KBM-7 (cell line): ENCODE measurements at places on chromosomes 13 and 19.

- DNase-seq, result no peak
These were observed 4.7 kb upstream of the MVB12A start for GRCh38 chr19:17415121-17415520.

DNA sequence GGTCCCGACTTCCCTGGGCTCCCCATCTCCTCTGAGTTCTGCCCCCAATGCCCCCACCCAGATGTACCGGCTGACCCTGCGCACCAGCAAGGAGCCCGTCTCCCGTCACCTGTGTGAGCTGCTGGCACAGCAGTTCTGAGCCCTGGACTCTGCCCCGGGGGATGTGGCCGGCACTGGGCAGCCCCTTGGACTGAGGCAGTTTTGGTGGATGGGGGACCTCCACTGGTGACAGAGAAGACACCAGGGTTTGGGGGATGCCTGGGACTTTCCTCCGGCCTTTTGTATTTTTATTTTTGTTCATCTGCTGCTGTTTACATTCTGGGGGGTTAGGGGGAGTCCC, 6.5 kb downstream of the FUZ start:
- DNase-seq, result no peak

- DNase-seq, result no peak
These were observed 3.4 kb downstream of the CACNG6 start for GRCh38 chr19:53994811-53995210.

DNA sequence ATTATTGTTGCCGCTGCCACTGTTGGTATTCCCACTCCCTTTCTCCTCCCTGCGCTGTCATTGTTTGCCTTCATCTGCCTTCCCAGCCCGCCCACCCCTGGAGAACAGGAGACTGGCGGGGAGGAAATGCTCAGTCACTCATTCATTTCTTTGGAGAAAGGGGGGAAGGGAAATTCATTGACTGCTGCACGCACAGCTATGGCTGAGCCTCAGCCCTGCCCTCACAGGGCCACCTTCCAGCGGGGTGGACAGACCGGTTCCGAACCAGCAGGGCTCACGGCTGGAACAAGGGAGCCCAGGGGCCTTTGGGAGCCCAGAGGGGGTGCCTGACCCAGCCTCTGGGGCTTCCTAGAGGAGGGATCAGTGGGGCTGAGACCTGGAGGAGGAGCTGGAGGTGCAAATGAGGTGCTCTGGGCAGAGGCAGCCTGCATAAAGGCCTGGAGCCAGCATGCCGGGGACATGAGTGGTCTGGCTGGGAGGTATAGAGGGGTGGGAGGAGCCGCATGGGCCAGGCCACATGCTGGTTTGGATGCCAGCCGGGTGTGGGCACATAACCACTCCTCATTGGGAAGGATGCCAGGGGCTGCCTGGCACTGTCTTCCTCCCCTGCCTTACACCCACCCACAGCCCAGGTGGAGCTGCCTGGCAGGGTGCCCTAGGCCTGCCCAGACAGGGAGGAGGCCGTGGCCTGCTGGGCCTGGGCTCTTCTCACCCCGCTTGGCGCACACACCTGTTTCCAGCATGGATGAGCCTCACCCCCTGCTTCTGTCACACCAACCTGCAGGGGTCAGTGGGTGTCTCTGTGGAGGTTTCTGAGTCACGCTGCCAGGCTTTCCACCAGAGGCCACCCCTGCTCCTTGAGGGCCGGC, 26.8 kb downstream of the PPP5C start:
- DNase-seq, result no peak

DNA sequence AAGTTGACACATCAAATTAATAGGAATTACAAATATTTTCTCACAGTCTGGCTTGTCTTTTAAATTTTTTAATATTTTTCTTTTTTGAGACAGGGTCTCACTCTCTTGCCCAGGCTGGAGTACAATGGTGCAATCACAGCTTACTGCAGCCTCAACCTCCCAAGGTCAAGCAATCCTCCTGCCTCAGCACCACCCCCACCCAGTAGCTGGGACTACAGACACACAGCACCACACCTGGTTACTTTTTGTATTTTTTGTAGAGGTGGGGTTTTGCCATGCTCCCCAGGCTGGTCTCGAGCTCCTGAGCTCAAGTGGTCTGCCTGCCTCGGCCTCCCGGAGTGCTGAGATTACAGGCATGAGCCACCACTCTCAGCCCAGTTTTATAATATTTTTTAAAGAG, 72.0 kb downstream of the SPATA13 start:
- no peak for DNase-seq

GRCh38 chr13:100520936-100521850, 67.4 kb downstream of the GGACT start:
- no peak for DNase-seq
